ENCODE measurements at places on chromosomes 7 and 10. TPM values are rescaled to one million over a fixed set of nuclear protein-coding genes. Genes with fewer than 3 reads are reported as not detected.
A peak's percentile ranks its signal among the peaks of the same experiment; 100 is the strongest.

DNA sequence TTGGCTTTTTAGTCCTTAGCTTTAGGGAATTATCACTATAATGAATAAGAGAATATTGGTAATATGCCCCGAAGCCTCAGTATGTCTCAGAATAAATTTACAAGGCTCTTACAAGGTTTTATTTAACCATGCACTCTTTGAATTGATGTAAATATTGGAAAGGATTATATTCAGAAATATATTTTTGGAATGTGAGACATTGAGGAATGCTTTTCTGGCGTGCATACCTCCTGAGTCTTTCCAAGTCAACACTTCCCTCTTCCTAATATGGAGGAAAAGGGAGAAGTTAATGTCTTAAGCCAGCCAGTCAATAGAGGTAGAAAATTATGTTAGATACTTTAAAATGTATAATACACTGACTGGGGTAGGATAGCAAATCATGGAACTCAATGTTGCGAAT, 1.2 kb upstream of the OR2F1 start:
- no peak for DNase-seq

GRCh38 chr7:51135576-51135975, 181.0 kb downstream of the COBL start:
- no peak for DNase-seq

GRCh38 chr10:31581741-31582323, 262.8 kb downstream of the ZEB1 start:
- DNase-seq: peak; percentile 4

VWA2 gene
- not detected for total RNA-seq

CFAP70 gene
- 2.9 TPM for total RNA-seq

DNA sequence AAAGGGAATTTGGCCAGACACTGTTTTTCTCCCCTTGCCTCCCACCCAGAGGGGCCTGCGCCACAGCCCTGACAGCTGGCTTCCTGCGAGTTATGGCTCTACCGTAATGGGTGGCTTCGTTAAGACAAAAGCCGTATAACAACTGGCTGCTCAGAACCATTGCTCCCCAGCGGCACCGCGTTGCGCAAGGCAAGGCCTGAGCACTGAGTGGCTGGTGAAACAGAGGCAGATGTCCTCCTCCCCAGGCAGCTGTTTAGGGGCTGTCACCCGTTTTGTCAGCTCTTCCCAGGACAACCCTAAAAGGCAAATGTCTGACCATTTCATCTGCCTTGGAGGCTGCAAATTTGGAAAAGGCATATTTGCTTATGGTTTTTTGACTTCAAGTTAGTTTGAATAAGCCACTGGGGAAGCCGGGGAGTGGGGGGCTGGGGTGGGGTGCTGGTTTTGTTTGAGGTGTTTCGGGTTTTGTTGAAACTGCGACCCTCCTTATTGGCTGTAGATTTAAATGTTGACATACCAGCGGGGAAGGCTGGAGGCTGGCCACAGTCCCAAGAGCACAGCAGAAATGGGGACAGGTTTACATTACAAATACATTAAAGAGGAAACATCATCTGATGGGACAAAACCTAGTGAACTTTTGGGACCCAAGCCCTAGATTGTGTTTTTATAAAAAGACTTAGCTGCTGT, 681 bp upstream of the SPOCK2 start:
- DNase-seq: no peak

IFIT1B gene
- not detected for total RNA-seq

TMEM139 gene
- 9.2 TPM for total RNA-seq

- DNase-seq: peak; percentile 84
These were observed 21.0 kb upstream of the LRRC17 start for GRCh38 chr7:102891693-102892261.

- DNase-seq: peak; percentile 41
These were observed 498 bp upstream of the ST7 start for GRCh38 chr7:116952635-116953371.

DNA sequence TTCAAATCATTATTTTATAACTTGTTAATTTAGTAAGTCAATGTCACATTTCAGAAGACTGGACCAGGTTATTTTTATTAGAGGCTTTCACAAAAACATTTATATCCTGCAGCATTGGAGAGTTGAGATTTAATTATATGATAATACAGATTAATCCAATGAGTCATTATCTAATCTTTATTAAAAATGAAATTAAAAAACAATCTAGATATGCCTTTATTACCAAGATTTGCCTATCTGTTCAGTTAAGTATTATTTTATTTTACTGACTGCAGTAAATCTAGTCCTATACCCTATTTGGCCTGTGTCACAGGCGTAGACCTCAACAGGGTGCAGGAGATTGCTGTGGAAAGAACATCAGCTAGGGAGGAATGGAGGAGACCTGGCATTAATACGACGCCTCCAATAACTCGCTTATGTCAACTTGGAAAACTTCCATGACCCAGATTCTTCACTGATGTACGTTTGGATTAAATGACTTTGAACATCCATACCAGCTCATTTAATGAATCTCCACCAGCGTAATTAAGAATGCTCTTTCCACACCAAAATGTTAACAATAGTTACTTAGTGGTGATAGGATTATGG, 18.2 kb downstream of the PAXIP1 start:
- no peak for DNase-seq

SPDYE3 gene
- not detected for total RNA-seq

- DNase-seq: peak; percentile 17
These were observed 94.3 kb downstream of the THSD7A start for GRCh38 chr7:11737723-11738122.

Data from MCF 10A (cell line).